ENCODE measurements at places on chromosomes 11 and 22.

- DNase-seq, result no peak
These were observed 61.3 kb downstream of the CHST1 start for GRCh38 chr11:45603946-45604682.

- DNase-seq, result peak; percentile 49
These were observed 63.5 kb upstream of the CAPRIN1 start for GRCh38 chr11:33987975-33988580.

DNA sequence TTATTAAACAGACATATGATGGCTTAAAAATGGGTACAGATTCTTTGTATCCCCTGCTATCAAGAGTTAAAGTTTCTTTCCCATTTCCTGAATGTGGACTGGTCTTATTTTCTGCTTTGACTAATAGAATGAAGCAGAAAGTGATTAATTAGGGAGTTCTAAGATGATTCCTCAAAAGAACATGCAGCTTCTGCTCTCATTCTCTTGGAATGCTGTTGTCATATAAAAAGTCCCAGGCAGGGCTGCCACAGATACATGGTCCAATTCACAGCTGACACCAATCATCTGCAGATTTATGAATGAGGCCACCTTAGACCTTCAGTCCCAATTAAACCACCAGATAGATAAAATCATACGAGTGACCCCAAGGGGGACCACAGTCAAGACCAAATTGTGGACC lies 844.5 kb upstream of the RAG2 start:
- DNase-seq, result no peak

- no peak for DNase-seq
These were observed 102.7 kb upstream of the MTNR1B start for GRCh38 chr11:92866679-92867282.

GRCh38 chr11:132444911-132445310 lies 1074.5 kb downstream of the NTM start:
- DNase-seq, result no peak

DNA sequence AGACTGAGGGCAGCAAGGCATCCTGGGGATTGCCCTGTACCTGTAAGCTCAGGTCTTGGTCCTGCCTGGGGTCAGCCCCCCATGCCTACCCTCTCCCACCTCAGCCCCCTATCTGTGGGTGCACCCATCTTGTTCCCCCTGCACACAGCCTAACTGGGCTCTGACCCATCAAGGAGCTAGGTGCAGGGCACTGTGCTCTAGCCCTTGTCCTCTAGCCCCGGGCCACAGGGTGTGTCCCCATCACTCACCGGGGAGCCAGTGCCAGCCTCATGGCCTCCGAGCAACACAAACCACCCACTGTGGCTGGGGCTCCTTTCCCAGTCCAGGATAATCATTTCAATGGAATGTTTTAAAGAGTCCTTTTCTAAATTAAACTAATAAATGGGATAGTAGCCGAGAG lies 293.9 kb upstream of the PLET1 start:
- DNase-seq, result no peak

- no peak for DNase-seq
These were observed 206.4 kb downstream of the TBC1D22A start for GRCh38 chr22:46968848-46969247.

- DNase-seq, result no peak
These were observed 40.8 kb upstream of the PAMR1 start for GRCh38 chr11:35566181-35566580.

DNA sequence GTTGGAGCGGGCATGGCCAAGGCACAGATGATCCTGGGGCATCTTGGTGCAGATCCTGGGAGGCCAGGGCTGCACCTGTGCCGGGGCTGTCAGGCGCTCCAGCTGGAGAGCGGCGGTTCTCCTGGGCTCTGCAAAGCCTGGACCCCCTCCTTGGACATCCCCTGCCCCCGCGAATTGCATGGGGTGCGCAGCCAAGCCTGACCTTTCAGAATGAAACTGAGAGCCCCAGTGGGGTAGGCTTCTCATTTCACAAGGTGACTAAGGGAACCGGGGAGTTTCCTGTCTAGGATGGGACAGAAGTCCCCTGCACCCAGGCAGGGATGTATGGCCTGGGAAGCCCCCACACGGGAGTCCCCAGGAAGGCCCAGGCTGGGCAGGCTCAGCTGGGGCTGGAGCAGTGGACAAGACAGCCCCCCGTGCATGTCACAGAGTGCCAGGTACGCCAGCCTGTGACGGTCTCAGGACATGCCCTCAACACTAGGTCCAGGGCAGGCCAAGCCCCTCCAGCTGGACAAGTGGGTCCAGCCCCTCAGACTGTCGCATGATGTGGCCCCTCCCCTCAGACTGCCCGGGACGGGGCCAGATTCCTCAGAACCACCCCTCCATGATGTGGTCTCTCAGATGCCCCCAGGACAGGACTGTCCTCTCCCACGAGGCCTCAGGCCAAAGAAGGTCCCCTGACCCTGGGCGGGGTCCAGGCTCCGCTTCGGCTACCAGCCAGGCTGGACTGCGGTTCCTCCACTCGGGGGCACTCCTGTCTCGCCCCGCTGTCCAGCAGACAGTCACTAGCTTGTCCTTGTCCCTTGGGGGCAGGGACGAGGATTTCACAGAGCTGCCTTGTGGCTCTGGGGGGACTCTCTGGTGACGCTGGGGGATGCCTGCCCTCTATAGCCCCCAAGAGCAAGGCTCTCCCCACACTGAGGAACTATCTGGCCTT lies 2.3 kb downstream of the LSP1 start:
- no peak for DNase-seq

- DNase-seq, result no peak
These were observed 11.5 kb upstream of the NEAT1 start for GRCh38 chr11:65410936-65411680.

DNA sequence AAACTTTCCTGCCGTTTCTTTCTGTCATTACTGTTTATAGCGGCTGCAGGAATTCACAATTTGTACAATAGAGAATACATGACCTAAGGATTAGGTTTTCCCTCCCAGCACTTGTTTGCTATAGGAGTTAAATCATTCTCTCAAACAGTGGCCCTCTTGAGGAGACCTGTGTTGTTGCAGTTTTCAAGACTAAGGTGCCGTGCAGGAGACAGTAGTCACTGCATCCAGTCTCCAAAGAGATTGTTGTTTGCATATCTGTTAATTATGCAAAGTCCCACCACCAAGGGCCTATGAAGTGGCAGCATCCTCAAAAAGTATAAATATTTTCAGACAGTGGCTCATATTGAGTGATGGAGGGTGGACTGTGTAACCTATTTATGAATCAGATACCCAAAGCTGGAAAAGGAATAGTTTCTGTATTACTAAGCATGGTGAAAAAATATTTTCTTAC lies 2.3 kb downstream of the PRSS23 start:
- no peak for DNase-seq

- DNase-seq, result no peak
These were observed 198.4 kb upstream of the SESN3 start for GRCh38 chr11:95429376-95429907.

DNA sequence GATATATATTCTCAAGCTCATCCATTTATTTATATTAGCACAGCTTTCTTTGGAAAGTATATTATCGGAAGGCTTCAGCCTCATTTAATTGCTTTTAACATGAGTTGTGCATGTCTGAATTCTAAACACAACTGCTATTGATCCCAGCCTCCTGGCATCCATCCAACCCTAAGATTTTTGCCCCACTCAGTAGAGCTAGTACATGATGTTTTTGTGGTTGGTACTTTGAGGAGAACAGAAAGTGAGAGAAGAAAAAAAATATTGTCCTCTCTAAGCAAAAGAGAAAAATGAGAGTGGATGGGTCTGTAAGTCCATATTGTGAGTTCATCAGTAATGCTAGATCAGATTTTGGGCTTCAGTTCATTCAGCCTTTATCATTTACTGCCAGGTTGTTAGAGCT lies 198.7 kb downstream of the DDX10 start:
- DNase-seq, result no peak

GRCh38 chr22:35949243-35949642 lies 79.4 kb downstream of the RBFOX2 start:
- no peak for DNase-seq

- DNase-seq, result no peak
These were observed 9.8 kb upstream of the TEAD1 start for GRCh38 chr11:12664385-12664784.

GRCh38 chr11:111598559-111598958 lies 3.7 kb upstream of the SIK2 start:
- DNase-seq, result no peak

DNA sequence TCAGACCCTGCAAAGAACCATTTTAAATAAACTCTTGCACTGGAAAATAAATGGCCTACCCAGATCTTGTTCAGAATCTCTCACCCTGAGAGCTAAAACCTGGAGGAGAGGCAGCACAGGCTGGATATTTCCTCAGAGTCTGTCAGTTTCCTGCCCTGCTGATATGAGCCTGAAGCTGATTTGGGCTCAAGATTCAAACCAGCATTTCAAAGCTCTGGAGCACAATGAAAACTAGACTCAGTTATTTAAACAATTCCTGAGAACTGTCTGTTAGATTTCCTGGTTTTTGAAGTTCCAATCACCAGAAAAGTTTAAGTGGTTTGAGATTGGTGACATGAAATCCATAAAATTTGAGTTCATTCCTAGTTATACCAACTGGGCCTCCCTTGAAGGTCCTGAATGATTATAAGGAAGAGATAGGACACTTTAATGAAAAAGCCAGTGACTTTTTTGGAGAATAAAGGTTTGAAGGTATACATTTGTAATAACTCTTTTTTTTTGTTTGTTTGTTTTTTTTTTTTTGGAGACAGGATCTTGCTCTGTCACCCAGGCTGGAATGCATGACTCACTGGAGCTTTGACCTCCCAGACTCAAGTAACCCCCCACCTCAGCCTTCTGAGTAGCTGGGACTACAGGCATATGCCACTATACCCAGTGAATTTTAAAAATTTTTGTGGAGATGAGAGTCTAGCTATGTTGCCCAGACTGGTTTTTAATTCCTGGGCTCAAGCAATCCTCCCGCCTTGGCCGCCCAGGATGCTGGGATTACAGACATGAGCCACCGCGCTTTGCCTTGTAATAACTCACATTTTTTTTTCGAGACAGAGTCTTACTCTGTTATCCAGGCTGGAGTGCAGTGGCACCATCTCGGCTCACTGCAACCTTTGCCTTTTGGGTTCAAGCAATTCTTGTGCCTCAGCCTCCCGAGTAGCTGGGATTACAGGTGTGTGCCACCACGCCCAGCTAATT lies 8.0 kb upstream of the ESAM start:
- DNase-seq, result no peak

DNA sequence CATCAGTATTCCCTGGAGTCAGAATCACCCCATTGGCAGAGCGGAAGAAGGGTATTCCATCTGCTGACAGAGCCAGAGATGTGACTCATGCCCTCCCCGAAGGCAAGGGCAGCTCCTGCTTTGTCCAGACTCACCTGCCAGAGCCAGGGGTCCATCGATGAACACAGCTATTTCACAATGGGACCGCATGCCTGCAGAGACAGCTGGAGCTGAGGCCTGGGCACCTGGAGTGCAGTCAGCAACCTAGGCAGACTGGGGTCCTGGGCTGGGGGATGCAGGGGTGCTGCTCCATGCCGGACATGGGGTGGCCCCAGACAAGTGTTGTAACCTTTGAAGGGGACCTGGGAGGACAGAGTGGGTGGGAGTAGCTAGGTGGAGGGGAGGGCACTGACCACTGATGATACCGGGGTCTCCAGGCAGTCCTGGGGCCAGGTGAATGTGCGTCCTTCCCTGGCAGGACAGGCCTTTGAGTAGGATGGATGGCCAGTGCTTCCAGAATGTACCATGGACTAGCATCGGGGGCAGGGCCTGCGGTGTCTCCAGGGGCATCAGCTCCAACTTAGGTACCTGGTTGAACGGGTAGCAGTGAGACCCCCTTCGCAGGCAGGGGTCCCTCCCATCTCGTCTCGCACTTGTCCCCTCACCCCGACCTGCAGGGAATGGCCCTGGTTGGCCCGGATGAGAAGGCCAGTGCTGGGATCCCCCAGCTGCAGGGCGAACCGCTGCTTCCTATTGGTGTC lies 1.7 kb downstream of the TRPT1 start:
- DNase-seq, result no peak

DNA sequence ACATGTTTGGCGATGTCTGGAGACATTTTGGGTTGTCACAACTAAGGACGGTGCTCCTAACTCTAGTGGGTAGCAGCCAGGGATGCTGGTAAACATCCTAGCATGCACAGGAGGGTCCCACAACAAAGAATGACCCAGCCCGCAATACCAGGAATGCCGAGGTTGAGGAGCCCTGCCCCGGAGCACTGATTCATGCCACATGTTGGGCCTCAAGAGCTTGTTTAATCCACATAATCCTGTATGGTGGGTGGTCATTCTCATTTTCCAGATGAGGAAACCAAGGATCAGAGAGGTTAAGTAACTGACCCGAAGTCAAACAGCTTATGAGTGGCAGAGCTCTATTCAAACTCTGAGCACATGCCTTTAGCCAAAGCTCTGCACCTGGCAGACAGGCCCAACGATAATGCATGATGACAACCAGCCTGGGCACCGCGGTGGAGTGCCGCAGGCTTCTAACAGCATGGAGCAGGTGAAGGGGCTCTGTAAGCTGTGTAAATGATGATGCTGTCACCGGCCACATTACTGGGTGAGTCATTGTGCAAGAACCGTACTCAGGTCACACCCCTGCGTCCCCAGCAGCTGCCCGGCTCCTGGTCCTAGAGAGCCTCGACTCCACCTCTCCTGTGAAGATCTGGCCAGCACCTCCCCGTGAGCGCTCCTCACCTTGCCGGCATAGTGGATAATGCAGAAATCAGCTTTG lies 58.6 kb downstream of the APOL1 start:
- DNase-seq, result no peak

- DNase-seq, result no peak
These were observed 94.0 kb downstream of the RCN1 start for GRCh38 chr11:32184723-32185376.

- DNase-seq, result no peak
These were observed 66.7 kb downstream of the MYEOV start for GRCh38 chr11:69360606-69361005.

DNA sequence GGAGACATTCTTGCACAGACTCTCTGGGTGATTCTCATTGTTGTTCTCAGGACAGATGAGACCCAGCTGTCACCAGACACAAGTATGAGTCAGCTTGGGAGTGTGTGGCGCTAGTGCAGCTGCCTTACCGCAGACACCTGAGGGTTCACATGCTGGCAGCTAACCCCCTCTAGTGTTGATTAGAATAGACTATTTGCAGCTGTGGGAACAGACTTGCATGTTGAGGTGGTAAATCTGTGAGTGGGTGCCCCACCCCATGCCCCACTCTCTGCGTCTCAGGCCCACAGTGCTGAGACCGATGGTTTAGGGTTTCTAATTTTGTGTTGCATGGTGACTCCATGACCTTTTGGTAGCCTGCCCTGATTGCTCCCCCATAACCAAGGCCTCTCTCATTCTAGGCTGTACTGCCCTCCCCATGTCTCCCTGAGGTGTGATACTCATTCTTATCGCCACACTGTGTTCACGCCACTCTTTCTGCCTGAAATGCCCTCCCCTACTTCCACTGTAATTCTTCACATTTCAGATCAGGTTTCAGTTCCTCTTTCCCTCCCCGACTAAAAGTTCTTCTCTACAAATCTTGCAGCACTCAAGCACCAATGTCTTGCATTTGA lies 73.7 kb upstream of the KIRREL3 start:
- DNase-seq, result peak; percentile 8

GRCh38 chr11:132531921-132532320 lies 1000.4 kb downstream of the OPCML start:
- no peak for DNase-seq

GRCh38 chr22:28514321-28514821 lies 165.3 kb downstream of the TTC28 start:
- no peak for DNase-seq

- DNase-seq, result no peak
These were observed 1.4 kb downstream of the CCDC88B start for GRCh38 chr11:64341429-64341828.
